ENCODE measurements at places on chromosomes 7 and 10. TPM values are rescaled to one million over a fixed set of nuclear protein-coding genes. Genes with fewer than 3 reads are reported as not detected.
A peak's percentile ranks its signal among the peaks of the same experiment; 100 is the strongest.

DNA sequence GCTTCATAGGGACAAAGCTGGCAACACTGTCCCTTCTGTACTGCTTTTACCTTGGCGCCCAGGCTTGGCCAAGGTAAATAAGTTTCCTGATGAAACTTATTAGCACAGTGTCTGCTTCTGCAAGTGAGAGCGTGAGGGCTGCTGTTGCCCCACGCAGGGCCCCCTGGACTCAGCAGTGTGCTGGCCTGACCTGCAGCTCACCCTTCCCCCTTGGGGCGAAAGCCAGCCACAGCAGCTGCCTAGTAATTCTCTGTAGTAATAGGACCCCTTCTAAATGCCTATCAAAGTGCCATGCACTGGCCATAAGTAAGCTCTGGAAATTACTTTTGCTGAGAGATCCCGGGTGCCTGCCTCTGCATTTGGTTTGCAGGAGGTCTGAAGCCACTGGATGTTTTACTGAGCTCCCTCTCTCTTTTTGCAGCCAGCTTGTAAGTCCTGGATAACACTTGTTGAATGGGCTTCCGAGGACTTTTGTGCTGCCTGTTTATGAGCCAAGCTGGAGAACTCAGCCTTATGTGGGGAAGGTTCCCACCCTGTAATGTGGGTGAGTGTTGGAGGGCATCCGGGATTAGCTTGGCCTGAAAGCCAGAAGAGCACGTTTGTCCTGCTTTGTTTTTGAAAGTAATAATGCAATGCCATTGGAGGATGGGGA, 293.9 kb downstream of the C7orf25 start:
- no peak for DNase-seq

- DNase-seq, result no peak
Measured at GRCh38 chr7:88291398-88292173, 15.1 kb downstream of the STEAP4 start.

Gene GIMAP4
- total RNA-seq, result 40.2 TPM

DNA sequence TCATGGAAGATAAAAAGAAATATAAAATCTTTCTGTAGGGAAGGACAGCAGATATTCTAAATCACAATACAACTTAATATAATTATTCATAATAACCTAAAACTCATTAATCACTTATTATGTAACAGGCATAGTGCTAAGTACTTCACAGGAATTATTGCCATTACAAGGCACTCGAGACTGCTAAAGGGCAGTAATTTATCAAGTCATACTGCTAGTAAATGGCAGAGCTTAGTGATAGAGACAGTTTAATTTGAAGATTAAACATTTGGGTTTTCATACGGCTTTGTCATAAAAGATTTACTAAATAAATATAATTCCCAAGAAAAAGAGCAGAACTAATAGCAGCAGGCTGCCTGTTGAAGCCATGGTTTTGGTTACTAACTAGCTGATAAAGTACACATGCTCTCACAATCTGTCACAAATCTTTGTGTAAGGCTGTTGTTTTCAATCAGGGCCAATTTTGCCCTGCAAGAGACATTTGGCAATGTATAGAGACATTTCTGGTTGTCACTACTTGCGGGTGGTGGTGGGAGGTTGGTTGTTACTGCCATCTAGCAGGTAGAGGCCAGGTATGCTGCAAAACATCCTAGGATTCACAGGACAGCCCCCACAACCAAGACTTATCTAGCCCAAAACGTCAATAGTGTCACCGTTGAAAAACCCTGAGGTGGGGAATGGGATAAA, 233.3 kb upstream of the CACNA2D1 start:
- no peak for DNase-seq

DNA sequence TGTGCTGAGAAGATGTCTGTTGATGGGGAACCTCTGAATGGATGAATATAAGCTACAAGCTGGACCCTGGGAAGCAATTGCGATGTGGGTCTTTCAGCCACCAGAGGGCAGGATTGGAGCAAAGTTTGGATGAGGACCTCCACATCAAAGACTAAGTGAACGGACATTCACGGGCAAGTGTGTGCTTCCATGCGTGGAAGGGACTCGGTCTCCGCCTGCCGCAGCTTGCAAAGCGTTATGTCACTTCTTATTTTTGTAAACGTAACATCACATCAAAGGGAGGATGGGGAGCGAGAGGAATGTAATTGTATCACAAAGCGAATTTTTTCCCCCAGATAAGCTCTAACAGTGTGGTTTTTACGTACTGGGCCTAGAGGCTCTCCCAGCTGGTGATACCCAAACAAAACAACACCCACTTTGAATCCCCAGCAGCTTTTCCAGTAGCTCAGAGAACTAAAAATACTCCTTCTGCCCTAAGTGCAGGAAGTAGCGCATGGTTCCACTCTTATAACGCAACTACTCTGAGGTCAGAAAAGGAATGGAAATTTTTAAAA, 65.0 kb downstream of the VWA2 start:
- peak; percentile 80 for DNase-seq
